Occipital lobe (tissue), 3 donors: ENCODE measurements at places on chromosomes 3 and 15.
A peak's percentile ranks its signal among the peaks of the same experiment; 100 is the strongest.

DNA sequence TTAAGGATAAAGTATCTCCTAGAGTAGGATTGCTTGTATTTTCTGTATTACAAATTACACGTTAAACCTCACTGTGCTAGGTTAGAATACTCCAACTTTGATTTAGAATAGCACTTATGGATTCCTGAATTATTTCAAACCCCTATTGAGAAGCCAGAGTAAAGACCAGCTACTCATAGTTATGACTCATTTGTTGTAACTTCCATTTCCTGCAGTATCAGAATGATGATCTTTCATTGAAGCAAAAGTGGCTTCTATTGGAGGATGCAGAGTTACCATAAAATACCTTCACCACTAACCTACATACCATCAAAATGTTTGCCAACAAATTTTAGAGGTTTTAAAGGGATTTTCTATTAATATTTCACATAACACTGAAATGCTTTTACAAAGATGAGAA, 1322.7 kb upstream of the ALCAM start:
- DNase-seq: no peak

DNA sequence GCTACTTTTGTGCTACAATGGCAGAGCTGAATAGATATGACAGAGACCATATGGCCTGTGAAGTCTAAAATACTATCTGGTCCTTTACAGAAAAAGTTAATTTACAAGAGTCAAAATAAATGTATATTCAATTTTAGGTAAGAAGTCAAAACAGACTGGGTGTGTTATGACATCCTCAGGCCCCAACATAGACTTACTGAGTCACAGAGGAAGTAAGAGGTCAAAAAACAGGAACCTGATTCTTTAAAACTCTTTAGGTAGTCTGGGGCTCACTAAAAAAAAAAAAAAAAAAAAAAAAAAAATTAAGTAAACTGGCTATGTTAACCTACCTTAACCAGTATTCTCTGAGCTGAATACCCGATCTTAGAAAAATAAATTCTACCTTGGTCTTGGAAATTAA, 13.1 kb downstream of the DNAAF4 start:
- no peak for DNase-seq

DNA sequence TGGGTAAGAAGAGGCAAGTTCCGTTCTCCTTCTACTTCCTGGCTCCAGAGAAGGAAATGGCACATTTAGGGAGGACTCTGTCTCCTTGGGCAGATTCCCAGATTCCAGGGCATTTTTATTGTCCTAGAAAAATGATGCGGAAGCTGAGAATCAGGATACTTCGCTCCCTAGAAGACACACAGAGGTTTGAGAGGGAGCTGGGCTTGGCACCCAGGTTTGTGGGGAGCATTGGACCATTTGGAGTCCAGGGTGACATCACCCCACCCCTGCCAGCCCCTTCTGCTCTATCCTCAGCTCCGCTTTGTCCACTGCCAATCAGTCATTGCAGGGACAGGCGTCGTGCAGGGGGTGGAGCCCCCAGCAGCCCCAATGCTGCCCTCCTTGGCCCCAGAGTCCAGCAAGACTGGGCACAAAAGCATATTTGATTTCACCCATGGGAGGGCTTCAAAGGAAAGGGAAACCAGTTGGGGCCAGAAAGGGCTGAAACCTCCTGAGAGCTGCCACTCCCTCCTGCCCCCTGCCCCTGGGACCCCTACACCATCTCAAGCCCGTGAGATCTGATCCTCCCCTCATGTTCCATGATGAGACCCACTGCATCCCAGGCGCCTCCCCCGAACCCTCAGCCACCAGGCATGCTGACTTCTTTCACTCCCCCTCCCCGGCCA, 129.8 kb upstream of the MEF2A start:
- no peak for DNase-seq

DNA sequence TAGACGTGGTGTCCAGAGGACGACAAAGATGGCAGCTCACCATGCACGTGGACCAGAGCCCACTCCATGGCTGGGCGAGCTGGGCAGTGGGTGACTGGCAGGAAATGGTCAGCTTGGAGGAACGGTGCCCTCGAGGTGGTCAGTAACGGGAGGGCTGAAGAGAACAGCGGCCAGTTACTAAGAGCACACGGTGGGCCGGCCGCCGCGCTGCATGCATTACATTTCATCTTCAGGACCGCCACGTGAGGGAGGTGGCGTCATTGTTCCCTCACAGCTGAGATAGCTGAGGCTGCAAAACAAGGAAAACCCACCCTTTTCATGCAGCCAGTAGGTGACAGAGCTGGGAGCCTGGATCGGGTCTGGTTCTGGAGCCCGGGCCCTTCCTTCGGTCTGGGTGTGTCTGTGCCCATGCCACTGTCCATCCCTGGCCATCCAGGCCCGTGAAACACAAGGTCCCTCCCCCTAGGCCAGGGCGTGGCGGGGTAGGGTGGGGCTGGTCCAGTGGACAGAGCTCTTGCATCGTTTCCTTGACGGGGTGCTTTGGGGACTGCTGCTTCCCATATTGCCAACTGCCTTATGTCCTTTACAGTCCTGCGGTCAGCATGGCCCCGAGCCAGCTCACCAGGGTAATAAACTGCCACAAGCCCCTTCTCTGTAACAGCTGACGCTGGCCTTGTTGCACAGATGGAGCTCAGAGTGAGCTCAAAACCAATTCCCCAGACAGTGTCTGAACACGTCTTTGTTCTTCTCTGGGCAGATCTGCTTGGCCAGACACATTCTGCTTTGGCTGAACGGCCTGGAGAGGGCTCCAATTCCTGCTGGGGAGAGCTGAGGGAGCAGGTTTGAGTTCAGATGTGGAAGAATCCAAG, 51.8 kb downstream of the RGMA start:
- DNase-seq: peak; percentile 23

GRCh38 chr15:66498501-66499386, 1.2 kb upstream of the SNAPC5 start:
- no peak for DNase-seq

DNA sequence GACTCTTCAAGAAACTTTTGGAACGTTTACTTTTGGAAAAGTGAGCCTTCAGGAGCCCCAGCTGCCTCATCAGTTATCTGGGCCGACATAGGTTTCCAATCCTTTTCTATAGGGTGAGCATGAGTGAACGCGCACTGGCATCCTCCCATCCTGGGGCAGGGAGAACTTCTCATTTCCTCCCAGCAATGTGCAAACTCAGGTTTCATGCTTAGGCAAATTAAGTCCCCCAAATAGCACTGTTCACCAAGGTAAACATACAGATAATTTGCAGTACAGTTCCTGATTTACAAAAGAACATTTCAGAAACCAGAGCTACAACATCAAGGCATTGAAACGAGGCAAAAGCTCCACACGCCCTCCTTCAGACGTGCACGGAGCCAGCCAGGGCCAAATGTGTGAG, 333.5 kb upstream of the NR2E3 start:
- DNase-seq: no peak

DNA sequence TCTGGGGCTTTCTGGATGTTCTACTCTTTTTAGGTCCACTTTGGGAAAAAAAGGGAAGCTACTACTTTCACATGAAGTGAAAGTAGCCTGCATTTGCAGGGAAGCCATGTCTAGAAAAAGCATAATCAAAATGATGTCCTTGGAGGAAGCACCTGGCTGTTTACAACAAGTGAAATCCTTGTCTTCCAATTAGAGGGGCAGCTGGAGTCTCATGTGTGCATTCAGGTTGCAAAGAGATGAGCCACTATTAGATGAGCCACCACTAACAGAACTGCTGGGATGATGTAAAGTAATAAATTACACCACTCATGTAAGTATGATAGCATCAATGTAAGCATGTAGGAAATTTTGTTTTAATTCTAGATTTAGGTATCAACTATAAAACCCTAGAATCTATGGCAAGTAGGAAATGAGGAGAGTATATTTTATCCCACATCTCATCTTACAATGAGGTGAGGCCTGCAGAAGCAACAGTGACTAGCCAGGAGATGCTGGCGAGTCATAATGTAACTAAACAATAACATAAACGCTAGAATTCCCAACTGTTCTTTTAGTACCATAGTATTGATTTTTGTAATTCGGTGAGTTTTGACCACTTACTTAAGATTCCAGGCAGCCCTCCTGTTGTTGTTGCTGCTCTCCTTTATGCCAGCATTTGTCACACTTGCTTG, 75.9 kb downstream of the TMEM108 start:
- no peak for DNase-seq

DNA sequence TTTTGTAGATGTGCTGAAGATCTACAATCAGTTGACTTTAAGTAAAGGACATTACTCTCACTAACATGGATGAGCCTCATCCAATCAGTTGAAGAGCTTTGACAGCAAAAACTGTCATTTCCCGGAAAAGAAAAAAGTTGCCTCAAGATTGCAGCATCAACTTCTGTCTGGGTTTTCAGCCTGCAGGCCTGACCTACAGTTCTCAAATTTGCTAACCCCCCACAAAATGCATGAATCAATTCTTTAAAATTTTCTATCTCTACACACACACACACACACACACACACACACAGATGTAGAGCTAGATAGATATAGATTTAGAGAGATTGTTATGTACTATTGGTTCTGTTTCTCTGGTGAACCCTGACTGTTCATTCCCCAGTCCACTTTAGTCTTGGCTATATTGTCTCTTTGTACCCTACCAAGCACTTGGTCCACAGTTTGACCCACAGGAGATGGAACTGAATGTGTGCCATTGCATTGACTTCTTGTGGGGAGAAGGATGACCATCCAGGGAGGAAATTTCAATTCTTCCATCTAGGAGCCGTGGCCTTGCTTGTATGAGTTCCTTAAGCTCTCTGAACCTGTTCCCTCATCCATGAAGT, 228.3 kb downstream of the CLSTN2 start:
- DNase-seq: no peak

GRCh38 chr15:64892847-64893403, 18.8 kb upstream of the ANKDD1A start:
- DNase-seq: no peak

- peak; percentile 25 for DNase-seq
These were observed 483 bp downstream of the MEX3B start for GRCh38 chr15:82045179-82045891.

GRCh38 chr15:98150536-98150935, 190.0 kb downstream of the ARRDC4 start:
- DNase-seq: no peak

GRCh38 chr3:194279701-194280360, 71.3 kb downstream of the CPN2 start:
- DNase-seq: no peak

- no peak for DNase-seq
These were observed 124.5 kb downstream of the TLE3 start for GRCh38 chr15:69973102-69973714.

GRCh38 chr3:43001094-43001553, 22.0 kb downstream of the GASK1A start:
- DNase-seq: no peak

DNA sequence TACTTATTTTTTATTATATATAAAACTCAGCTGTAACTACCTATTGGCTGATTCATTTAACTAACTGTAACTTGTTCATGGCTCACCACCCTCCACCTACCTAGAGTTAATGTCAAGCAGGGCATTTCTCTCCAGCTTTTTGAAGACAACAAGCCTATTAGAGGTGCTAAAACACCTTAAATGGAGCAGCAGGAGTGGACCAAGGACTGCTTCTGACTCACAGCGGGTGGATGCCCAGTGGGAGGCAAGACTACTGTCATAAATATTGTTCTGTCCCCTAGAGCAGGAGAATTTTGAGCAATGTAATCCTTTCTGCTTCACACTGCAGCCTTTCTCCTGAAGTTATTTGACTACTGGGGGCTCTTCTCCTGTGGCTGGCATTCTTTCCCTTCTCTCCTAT, 146.9 kb downstream of the CLSTN2 start:
- no peak for DNase-seq

- no peak for DNase-seq
These were observed 72.1 kb upstream of the ROPN1 start for GRCh38 chr3:124064050-124064449.

DNA sequence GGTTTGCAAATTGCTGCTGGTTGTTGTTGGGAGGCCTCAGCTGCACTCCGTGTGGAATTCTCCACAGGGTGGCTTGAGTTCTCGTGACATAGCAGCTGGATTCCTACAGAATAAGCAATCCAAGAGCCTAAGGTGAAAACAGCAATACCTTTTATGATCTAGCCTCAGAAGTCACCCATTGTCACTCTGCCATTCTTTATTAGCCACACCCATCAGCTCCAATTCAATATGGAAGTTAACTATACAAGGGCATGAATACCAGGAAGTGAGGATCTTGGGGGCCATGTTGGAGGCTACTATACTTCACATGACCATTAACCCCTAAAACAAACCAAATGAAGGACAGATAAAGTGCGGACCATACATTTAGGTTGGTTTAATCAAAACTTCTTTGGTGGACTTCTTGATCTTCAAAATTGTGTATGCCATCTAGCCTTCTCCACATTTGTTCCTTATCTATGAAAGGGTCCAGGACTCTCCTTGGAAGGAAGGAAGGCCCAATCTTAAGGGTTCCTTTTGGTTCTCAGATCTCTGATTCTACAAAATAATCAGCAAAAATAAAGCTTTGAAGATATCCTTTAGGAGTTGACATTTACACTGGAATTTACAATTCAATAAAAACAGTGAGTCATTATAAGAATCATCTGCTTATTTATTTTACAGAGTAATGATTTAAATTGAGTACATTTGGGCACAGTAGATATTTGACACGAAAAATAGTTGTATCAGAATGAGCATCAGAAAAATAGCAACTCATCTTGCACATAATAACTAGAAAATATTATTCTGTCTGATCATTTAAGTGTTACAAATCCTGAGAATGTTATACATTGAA, 21.5 kb downstream of the CIAO2A start:
- no peak for DNase-seq

DNA sequence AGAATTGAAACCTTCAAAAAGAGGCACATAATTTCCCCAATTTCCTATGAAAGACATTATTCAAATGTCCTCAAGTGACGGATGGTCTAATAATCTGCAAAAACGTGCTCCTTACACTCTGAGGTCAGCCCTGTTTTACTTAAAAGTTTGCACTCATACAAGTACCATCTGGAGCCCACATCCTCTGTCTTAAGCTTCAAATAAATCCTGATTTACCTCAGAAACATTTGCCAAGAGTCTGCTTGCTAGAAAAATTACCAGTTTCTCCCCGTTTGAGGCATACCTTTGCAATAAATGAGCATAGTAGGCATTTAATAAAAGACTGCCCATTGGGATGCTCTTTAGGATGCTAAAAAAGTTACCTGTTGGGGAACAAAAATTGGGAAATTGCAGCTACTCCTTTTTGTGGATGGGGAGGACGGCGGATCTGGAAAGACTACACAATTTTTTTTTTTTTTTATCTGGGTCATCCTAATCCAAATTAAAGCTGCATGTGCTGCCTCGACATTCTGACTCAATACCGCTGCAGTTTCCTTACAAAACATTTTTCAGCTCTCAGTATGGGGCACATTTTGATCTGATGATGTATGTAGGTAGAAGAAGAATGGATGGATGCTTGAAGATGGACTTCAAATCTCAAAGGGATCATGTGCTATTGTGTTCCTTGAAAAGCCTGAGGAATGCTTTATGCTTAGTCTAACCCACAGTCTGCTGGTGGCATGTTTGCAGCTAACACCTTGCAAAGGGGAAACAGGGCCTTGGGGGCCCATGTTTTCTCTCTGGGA, 233.7 kb upstream of the ADAMTS9 start:
- DNase-seq: no peak

GRCh38 chr15:66251790-66252684, 1.5 kb downstream of the MEGF11 start:
- peak; percentile 53 for DNase-seq

GRCh38 chr3:43996379-43997301, 245.0 kb upstream of the TOPAZ1 start:
- no peak for DNase-seq
